ENCODE measurements at places on chromosomes 4 and X.

GRCh38 chr4:6178757-6179156 is 21.6 kb downstream of the JAKMIP1 start:
- DNase-seq = no peak

DNA sequence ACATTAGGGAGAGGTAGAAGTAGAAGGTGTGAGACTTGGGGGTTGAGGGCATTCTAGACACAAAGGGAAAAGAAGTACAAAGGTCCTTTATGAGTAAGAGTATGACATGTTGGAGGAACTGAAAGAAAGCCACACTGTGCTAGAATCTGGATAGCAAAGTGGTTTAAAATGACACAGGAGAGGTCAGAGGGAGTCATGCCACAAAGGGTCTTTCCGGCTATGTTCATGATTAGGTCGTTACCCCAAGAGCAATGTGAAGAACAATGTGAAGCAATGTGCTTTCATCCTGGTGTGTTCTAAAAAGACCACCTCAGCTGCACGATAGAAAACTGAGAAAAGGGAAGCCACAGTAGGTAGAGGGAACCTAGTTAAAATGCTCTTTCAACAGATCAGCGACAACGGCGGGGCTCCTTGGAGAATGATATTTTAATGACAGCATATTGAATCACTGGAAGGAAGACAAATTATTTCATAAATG is 29.2 kb downstream of the SMIM14 start:
- DNase-seq = no peak

GRCh38 chr4:139907001-139907809 is 241.6 kb downstream of the MGST2 start:
- no peak for DNase-seq

- DNase-seq = peak; percentile 55
These were observed 59.3 kb downstream of the MAML3 start for GRCh38 chr4:140094438-140095420.

- no peak for DNase-seq
These were observed 79.9 kb upstream of the MAP3K15 start for GRCh38 chrX:19595043-19595677.

DNA sequence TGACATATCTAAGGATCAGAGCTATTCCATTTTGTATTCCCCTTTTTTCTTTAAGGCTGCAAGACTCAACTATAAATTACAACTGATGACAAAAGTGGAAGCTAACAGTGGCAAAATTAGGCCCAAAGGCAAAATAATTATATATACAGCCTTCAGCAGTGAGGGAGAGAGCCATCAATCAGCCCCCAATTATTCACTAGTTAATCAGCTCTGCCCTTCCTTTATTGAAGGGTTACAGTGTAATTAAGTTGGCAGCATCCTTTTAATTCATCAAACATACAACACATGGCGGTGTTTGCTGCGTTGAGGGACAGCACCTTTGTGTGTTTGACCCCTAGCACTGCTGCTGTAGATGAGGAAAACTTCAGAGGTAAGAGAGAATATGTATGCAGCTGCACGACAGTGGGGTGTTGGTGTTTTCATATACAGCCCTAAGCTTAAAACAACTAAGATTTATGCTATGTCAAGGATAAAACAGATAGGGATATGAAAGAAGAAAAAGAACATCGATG is 973.9 kb upstream of the POU3F4 start:
- no peak for DNase-seq

GRCh38 chr4:186765138-186765537 is 41.5 kb upstream of the FAT1 start:
- DNase-seq = no peak

DNA sequence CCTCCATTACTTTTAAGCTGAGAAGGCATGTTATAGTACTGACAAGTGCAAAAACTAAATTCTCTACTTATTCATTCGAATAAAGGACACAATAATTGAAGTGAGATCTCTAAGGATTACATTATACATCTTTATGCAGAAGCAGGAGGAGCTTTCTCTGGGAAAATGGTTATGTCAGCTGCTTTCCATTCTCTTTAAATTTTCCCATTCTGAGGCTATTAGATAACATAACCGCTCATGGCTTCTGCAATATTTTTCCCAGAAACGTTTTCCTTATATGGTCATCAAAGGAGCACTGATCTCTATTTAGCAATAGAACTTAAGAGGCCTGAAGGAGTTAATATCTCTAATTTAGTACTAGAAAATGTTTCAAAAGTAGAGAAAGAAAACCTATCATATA is 221.6 kb downstream of the NSUN7 start:
- no peak for DNase-seq

GRCh38 chrX:48957477-48957826 is at the start of gene OTUD5:
Gene OTUD5, minus strand, starts transcription at chrX:48957607. Its CDS starts 37 bp downstream, at chrX:48957570.
- DNase-seq = no peak

DNA sequence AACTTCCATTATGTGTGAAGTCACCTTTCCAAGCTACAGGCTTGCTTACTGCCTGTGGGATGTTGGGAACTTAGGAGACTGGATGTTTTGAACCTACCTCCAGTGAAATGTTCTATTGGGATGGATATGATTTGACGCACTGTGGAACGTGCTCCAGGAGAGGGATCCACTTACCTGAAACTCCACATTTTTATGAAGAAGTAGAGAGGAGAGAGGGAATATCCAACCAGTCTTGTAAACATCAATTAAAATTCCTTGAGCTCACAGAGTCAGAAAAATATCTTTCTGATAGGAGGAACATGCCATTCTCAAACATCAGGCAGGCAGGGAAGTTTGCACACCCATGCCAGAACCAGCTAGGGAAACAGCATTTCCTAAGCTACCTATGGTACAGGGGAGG is 91.1 kb upstream of the MAOA start:
- peak; percentile 13 for DNase-seq

- no peak for DNase-seq
These were observed 220.7 kb upstream of the EMCN start for GRCh38 chr4:100738196-100739165.

DNA sequence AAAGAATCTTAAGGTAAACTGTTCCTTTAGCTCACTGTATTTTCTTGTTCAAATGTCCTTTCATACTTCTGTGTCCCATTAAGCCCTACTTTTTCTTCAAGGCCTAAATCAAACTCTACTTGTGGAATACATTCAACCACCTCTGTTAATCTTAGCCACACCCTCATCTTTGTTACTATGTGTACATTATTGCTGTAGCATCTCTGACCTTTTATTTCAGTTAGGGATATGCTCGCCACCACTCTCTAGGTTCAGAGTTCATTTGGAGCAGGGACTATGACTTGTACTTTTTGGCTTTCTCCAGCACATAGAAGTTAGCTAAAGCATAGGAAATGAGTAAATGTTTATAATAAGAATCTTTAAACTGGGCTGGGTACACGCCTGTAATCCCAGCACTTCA is 6.8 kb upstream of the PNPLA4 start:
- DNase-seq = no peak

- DNase-seq = no peak
These were observed 689 bp downstream of the SSR4 start for GRCh38 chrX:153794897-153795816.

GRCh38 chr4:135573251-135573650 is 1371.7 kb upstream of the PABPC4L start:
- DNase-seq = no peak
